NCI-H526 (cell line): ENCODE measurements at places on chromosomes 5 and 9.

DNA sequence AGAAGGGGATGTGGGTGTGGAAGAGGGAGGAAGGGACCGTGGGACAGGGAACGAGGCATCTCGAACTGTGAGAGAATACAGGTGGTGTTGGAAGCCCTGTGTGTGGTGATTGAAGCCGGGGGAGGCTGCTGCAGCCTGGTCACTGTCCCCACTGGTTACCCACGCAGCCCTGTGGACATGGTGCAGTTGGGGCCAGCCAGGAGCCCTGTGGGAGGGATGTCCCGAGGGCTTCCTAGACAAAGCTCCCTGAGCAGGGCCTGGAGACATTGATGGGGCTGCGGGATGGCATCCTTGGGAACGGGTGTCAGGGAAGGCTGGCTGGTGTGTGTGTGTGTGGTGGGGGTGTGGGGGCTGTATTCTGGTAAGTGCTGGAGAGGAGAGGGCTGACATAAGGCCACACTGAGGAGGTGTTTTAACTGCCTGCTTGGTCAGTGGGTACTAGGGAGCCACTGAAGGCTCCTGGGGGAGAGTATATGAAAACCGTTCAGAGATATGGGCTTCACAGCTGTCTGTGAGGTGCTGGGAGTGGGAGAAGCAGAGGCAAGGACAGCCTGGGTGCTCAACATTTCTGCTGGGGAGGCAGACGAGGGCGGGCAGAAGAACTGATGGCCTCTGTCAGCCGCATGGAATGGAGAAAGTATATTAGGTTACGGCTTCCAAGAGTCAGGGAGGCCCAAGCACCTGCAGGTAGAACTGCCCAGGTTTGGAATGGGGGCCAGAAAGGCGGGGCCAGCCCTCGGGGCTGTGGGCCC is 20.0 kb downstream of the WNK2 start:
- no peak for DNase-seq

GRCh38 chr9:5442400-5443011 is 4.8 kb upstream of the PLGRKT start:
- no peak for DNase-seq

DNA sequence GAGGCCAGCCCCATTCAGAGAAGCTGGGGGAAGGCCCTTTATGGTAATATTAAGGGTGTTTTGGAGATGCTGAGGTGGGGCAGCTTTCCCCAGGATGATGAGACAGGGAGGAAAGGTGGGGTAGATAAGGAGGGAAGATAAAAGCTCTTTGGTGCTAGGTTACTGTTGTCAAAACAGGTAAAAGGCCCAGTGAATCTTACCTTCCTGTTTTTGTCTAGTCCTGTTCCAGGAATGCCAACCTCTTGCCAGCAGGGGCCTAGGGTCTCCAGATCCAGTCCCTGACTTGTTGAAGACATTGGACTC is 797 bp upstream of the CCL27 start:
- DNase-seq, result no peak

- no peak for DNase-seq
Observed at GRCh38 chr5:7629561-7629960, 221.4 kb downstream of the CFAP90 start.

DNA sequence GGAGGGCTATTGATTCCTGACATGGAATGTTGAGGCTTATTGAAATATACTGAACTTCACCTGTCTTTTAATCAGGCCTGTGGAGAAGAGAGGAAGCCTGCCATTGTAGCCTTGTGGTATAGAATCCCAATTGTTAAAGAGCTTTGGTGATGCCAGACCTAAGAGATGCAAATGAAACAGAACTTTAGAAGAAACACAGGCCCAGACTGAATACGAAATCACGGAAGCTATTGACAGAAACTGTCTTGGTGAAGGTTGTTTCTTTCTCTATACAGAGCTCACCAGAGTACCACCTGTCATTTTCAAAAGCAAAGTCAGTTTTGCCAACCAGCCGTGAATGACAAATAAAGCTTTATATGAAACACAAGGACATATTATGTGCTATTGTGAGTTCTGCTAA is 660.3 kb downstream of the ISL1 start:
- no peak for DNase-seq

DNA sequence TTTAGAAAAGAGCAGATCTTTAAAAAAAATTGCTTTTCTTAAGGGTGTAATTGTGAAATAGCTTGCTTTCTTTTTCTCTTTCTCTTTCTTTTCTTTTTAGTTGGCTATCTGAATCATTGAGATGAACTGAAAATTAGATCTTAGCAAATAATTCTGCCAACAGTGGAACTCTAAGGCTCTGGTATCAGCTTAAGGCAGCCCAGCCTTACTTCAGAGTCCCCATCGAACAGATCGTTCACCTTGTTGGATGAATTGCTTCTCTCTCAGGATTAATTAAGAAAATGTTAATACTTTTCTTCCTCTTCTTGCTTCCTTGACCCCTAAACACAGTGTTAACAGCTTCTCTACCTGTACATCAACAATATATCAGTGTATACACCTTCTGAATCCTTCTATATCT is 92.1 kb downstream of the ZCCHC7 start:
- DNase-seq, result no peak

- no peak for DNase-seq
Observed at GRCh38 chr5:1997640-1998347, 115.1 kb upstream of the IRX4 start.

DNA sequence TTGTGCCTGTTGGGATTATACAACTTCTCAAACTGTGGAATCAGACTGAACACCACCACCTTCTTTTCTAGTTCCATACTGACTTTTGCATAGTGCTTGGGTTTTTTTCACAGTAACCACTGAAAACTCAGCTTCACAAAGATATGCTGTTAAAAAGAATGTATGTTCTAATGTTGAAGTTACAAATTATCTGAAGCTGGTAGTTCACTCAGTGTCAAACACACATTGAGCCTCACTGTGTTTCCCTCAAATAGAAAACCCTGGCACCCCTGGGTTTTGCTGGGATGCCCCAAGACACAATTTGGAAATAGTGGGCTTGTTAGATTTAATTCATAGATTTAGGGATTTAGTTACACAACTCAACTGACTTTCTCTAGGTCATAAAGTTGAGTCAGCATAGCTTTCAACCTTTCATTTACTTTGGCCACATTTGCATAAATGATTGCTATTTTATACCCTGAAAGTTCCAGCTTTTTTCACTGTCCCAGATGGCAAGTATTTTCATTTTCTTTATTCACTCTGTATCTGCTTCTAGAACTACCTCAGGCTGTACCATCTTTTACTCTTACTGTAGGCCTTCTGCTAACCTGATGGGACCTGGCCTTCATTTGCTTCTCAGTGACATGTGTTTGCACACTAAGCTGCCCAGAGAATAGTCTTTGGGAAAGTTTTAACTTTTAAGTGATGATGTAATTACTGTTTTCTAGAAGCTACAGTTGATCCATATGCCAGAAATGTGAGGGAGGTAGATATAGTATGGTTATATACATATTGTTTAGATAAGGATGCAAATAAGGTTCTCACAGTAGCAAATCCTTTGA is 115.1 kb downstream of the CDC42SE2 start:
- no peak for DNase-seq

GRCh38 chr9:92974761-92975755 is 27.7 kb downstream of the FGD3 start:
- DNase-seq, result no peak

DNA sequence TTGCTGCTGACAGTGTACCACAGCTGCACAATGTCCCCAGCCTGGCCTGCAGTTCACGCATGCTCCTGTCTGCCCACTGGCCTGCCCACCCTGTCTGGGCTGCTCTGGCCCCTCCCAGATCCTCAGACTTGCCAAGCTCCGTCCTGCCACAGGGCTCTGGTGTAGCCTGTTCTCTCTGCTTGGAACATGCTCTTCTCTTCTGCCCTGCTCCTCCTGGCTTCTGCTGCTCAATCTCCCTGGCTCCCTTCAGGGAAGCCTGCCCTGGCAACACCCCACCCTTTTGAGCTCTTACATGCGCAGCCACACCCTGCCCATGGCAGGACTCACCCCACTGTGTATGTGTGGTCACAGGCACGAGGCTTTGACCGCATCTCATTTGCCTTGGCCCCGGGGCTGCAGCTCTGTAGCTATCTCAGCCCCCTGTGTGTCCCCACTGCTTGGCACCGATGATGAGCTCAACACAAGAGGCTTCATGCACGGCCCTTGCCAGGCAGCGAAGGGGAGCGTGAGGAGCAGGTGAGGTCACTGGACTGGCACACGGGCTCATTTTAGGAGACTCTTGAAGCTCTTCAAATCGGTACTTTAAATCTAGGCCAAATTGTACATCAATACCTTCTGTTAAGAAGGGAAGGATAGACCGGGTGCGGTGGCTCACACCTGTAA is 20.4 kb upstream of the BRD3 start:
- no peak for DNase-seq

DNA sequence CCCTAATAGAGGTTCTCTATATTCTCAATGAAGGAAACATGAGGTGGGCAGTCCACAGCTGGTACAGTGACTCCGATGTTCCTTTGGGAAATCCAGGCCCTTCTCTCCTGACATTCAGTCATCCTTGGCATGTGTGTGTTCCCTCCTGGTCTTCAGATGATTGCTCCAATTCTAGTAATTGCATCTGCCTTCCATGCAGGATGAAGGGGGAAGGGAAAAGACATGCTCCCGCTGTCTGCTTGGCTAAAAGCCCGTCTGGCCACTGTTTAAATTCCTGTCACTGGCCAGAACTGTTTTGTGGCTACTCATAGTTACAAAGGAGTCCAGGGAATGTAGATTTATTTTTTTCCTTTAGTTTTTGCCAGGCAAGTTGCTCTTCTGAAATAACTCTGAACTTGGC is 65.0 kb downstream of the MAST4 start:
- no peak for DNase-seq
